Activated T-cell treated with anti-CD3 and anti-CD28 coated beads, Interleukin-2, amount 50 U/mL, for 4 hours (primary cell): ENCODE measurements at places on chromosomes 13 and 19.
A peak's percentile ranks its signal among the peaks of the same experiment; 100 is the strongest.

- no peak for DNase-seq
These were observed 49.1 kb upstream of the UQCRFS1 start for GRCh38 chr19:29262085-29262484.

- DNase-seq: no peak
These were observed 31.6 kb downstream of the CCNE1 start for GRCh38 chr19:29843180-29844051.

DNA sequence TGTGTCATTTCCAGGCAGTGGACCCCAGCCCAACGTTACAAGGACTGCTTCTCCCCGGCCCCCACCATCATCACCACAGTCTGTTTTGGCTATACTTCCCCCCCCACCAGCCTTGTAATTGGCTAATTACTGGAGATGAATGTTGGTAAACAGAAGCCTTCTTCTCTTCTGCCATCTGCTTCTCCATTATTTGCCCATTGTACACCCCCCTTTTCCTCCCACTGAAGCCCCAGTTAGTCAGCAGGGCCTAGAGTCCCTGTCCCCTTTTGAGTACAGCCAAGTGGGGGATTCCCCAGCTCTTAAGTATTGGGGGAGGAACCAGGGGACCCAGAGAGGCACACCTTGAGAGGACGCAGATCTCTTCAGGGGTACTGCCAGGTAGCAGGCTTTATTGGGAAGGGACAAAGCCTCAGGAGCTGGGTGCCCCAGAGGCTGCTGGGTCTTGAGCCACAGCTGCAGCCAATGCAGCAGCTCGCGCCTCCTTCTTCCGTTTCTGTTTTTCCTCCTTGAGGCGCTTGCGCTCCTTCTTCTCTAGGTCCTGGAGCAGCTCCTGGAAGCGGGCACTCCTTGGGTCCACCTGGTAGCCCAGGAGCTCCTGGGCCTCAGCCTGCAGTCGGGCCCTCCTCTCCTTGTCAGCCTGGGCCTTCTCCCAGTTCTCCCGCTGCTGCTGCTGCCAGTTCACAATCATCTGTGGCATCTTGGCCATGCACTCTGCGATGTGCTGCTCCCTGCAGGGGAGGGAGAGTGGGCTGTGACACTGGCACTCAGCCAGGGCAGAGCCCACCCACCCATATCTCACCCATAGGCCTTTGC lies 3.0 kb downstream of the GADD45GIP1 start:
- DNase-seq: no peak

DNA sequence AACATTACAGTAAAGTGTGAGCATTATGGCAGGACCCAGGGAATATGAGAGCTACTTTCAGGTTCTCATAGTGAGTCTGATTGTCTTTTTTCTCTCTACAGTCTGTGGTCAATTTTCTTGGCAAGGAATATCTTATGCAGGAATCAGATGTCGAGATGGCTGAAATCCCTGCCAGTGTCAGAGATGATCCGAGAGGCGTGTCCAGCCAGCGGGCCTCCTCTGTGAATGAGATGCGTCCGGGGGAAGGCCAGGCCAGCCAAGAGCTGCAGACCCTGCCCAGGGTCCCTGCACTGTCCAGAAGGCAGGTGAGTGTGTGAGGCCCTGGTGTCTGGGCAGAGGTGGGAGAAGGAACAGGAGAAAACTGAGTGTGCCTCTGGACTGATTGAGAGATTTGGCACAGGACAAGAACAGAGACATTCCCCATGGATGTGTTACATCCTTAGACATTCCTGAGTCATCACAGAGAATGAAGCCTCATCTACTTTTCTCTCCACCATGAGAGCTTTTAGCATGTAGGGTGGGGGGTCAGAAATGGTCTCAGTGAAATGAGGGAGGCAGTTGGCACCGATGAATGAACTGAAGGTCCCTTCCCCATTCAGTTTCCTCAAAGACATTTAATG lies 27.3 kb upstream of the EDDM13 start:
- DNase-seq: no peak

GRCh38 chr19:54928299-54928698 lies 19.0 kb downstream of the NLRP7 start:
- no peak for DNase-seq

GRCh38 chr19:47444388-47444821 lies 25.1 kb upstream of the MEIS3 start:
- DNase-seq: peak; percentile 32

GRCh38 chr19:10891405-10892086 lies 20.2 kb downstream of the CARM1 start:
- no peak for DNase-seq

DNA sequence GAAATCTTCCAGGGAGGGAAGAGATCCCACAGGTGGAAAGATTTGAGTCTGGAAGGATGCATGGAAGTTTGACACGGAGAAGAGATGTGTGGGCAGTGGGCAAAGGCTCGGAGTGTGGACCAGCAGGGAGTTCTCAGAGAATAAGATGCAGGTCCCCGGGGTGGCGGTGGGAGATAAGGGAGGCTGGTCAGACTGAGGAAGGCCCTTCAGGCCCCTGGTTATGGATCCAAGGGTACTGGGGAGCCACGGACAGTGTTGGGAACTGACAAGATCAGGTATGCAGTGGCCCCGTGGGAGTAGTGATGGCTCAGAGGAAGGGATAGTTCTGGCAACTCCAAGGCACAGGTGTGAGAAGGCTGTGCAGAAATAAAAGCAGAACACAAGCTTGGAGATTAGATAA lies 2.5 kb downstream of the CAMSAP3 start:
- no peak for DNase-seq

DNA sequence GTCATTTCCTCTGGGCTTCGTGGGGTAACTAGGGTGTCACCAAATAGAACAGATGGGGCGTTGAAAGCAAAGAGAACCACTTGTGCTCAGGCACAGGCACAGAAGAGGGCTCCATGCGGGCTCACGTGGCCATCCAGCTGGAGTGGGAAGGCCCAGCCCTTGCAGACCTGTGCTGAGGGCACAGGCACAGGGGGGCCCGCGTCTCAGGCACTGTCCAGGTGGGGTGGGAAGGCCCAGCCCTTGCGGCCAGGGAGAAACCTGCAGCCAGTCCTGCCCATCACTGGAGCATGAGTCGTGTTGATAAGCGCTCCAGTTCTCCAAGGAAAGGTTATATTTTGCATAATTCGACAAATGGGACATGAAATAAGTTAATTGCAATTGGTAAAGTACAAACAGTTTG lies 57.5 kb downstream of the SLC7A9 start:
- no peak for DNase-seq

- DNase-seq: no peak
These were observed 4.7 kb upstream of the SLC5A5 start for GRCh38 chr19:17866964-17867486.

- DNase-seq: no peak
These were observed 98.5 kb upstream of the PABPC3 start for GRCh38 chr13:24997367-24997967.

GRCh38 chr19:12946092-12946721 lies 545 bp downstream of the RAD23A start:
- DNase-seq: peak; percentile 34

DNA sequence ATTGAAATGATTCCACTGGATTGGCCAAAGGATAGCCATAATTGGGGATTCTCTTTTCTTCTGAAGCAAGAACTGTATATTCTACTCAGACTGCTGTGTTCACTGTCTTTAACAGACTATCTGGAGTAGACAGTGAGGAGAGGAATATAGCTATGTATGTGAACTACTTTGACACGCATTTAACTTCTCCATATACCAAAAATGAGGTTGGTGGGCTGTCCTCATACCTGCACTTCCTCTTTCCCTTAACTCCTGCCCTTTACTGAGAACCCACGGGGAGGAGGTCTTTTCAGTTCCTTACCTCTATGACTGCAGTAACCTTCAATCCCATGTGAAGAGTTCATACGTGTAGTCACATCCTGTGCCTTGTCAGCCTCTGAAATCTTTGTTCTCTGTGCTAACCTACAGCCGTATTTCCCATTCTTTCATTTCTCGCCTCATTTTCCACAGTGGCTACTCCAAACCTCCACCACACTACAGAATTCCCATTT lies 305.8 kb downstream of the MTUS2 start:
- DNase-seq: no peak

GRCh38 chr13:81615031-81615430 lies 1274.1 kb upstream of the SPRY2 start:
- DNase-seq: no peak

DNA sequence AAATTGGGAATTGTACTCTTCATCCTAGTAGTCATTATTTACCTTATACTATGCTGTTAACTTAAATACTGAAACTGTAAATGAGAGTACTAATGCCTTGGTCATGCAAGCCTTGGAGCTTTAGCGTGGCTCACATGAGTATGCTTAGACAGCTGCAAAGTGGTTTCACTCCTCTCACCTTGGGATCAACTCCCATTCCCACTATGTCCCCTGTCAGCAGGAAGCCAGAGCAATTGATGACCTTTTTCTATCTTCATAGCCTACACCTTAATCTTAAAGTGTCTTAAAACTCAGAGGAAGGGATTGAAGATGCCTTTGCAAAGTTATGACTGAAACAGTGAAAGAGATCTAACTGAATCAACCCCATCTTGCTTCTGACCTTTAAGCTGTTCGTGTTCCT lies 33.2 kb upstream of the CEACAM8 start:
- no peak for DNase-seq

DNA sequence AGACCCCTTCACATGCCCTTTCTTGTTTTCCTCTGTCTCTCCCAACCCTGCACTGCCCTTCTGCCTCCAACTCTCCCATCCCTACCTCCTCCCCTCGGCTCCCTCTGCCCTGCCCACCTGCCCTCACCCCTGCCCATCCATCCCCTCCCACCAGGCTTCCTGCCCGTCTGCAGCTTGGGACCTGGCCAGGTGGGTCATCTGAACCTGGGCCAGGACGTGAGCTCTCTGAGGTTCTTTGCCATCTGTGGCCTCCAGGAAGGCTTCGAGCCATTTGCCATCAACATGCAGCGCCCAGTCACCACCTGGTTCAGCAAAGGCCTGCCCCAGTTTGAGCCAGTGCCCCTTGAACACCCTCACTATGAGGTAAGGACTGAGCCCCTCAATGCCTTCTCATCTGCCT lies 35.7 kb downstream of the RYR1 start:
- no peak for DNase-seq

- no peak for DNase-seq
These were observed 99.8 kb downstream of the LACC1 start for GRCh38 chr13:43979492-43979891.

GRCh38 chr13:59584761-59585670 lies 578.7 kb downstream of the DIAPH3 start:
- DNase-seq: no peak

GRCh38 chr19:55368701-55369563 lies 1.3 kb downstream of the IL11 start:
- no peak for DNase-seq

DNA sequence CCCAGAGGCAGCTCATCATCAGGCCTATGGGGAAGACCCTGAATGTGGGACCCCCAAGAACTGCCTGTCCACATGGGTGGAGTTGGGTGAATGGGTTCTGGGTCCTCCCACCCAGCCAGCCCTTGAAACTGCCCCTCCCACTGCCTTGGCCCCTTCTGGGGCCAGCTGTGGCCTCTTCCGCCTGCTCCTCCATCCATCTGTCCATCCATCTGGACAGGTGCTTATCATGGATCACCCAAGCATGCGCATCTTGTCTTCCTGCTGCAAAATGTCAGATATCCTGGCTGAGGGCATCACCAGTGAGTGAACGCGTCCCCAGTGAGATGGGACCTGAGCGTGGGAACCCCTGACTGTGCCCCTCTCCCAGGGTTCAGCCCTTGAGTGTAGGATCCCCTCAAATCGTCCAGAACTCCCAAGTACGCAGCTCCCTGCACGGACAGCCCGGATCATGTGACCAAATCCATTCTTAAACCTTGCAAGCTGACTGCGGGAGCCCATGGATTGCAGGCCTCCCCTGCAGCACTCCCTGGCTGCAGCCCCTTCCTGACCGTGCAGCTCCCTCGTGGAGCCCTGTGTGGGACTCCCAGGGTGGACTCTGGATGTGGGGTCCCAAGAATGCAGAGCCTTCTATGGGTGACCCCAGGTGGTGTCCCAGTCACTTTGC lies 2.0 kb downstream of the STXBP2 start:
- no peak for DNase-seq

GRCh38 chr13:30292325-30292724 lies 15.0 kb downstream of the KATNAL1 start:
- no peak for DNase-seq

- DNase-seq: peak; percentile 64
These were observed at the start of gene ZFP30 for GRCh38 chr19:37655301-37655688. TSS of gene ZFP30 (minus strand) at chr19:37655465. CDS start at chr19:37647822, 7,643 bp downstream.

DNA sequence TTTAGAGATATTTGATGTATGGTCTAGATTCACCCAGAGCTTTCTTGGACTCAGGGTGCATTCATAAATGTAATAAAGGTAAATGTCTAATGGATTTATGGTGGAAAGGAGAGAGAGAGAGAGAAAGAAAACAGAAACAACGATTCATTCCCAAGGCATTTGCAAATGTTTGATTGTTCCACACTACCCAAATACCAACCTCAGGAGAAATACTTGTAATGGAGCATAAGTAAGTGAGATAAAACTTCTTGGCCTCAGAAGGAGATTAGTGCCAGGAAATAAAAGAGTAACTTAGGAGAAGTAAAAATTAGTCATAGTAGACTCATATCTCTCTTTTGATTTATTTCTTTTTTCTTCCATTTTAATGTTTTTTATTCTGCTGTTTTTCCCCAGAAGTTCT lies 40.6 kb upstream of the DGKH start:
- DNase-seq: no peak

GRCh38 chr19:15422296-15423075 lies 3.7 kb upstream of the AKAP8L start:
- DNase-seq: no peak

DNA sequence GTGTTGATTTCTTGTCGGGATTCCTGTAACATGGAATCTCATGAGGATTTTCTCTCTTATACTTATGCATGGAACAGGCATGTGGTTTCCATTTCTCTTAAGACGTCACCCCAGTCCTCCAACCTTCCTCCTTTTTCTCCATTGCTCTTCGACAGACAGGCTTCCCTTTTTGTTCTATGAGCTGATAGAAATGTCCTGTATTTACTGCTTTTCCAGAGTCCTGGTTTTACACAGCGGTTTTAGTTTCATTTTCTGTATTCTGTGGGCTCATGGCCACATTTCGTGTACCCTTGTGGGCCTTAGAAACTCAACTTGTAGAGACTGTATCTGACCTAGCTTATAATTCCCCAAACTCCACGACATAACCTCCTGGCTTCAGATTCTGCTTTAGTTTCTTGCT lies 113.1 kb downstream of the PAN3 start:
- DNase-seq: no peak

- no peak for DNase-seq
These were observed 11.6 kb downstream of the FUZ start for GRCh38 chr19:49801401-49801888.
